Activated naive CD4-positive, alpha-beta T cell treated with anti-CD3 and anti-CD28 coated beads for 36 hours (primary cell): ENCODE measurements at places on chromosomes 2 and 18. TPM values are rescaled to one million over a fixed set of nuclear protein-coding genes. Genes with fewer than 3 reads are reported as not detected.

UGT1A3 gene
- not detected for total RNA-seq

TRIM43 gene
- total RNA-seq = not detected

LONRF2 gene
- total RNA-seq = not detected

TUBB8B gene
- not detected for total RNA-seq

UGT1A8 gene
- total RNA-seq = not detected

SLC5A7 gene
- total RNA-seq = not detected

CHMP1B gene
- 23.2 TPM for total RNA-seq

CYB5A gene
- 78.3 TPM for total RNA-seq

COL5A2 gene
- 4.7 TPM for total RNA-seq
